ENCODE measurements at places on chromosomes 7 and 10. TPM values are rescaled to one million over a fixed set of nuclear protein-coding genes. Genes with fewer than 3 reads are reported as not detected.

- no peak for DNase-seq
Measured at GRCh38 chr10:93912444-93912843, 18.7 kb downstream of the SLC35G1 start.

GRCh38 chr10:79385804-79386531 is 38.7 kb downstream of the PPIF start:
- DNase-seq, result no peak

DNA sequence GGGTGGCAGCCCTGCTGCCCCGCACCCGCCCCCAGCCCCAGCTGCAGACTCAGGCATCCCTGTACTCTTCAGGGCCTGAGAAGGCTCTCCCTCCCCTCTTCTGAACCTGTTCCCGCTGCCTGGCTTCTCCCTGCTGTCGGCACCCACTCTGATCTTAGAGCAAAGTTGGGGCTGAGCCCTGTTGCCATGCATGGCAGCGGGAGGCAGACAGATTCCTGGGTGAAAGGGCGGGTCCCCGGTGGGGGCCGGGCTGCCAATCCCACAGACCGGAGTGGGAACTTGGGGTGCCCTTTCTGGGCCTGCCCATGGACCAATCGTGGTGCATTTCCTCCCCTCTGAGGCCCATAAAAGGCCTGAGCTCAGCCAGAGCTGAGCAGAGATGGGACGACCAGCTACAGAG is 80.7 kb downstream of the SPDYE5 start:
- DNase-seq, result no peak

DNA sequence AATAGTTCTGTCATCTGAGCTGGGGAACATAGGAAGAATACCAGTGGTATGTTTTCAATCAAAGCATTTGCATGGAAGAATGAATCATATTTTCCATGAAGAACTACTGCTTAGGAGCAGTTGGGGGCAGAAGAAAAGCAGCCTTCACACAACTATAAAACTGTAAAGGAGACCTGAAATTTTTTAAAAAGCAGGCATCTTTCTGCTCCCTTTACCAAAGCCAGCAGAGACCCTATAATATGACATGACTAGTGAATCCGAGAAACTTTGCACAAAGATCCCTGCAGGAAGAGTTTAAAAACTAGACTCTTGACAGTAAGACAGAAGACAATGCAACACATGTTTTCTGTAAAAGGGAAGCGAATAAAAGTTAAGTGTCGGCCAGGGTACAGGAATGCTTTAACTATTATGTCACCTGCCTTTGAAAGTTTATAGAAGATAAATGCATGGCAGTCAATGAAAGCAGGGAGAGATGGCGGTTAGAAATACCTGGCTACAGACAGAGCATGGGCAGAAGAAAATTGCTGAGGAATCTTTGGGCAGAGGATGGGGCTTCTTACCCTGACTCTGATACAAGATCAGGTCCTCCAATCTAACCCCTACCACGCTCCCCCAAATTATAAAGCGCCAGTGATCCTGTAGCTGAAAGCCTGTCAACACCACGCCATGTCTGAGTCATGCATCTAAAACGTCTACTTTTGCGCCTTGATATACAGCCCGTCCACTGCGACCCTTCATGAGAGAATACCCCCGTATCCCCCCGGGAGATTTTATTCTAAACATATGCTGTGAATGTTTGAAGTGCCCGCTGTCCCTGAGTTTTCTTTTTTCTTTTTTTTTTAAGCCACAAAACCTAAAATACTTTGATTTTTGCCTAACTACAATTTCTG is 93.1 kb downstream of the GLI3 start:
- DNase-seq, result no peak

MYOF gene
- total RNA-seq, result 74.3 TPM

All from omental fat pad (tissue), 4 donors.